Activated CD4-positive, alpha-beta memory T cell treated with anti-CD3 and anti-CD28 coated beads, Interleukin-2, amount 10 ng/mL, durations not matched to agents 7 days and 5 days (primary cell): ENCODE measurements at places on chromosomes 3 and 15.
A peak's percentile ranks its signal among the peaks of the same experiment; 100 is the strongest.

- no peak for DNase-seq
- peaks cover 3% of the 10 kb centered on the region for H3K36me3 ChIP-seq
- H3K4me1 ChIP-seq = peaks cover 52% of the 10 kb centered on the region
- no peak overlapping the region for H3K27ac ChIP-seq
- H3K4me3 ChIP-seq = no peak overlapping the region
Observed at GRCh38 chr15:65824941-65825544, 33.0 kb upstream of the DENND4A start.

- no peaks in the 10 kb centered on the region for H3K27me3 ChIP-seq
- no peak overlapping the region for H3K4me3 ChIP-seq
- no peak for DNase-seq
- H3K36me3 ChIP-seq = peaks cover 39% of the 10 kb centered on the region
- peak overlapping the region; percentile 75 for H3K27ac ChIP-seq
Observed at GRCh38 chr3:156812521-156813335, 13.4 kb upstream of the LEKR1 start.

GRCh38 chr3:194158942-194159439 lies 23.0 kb downstream of the HES1 start:
- peaks cover 4% of the 10 kb centered on the region for H3K36me3 ChIP-seq
- no peaks in the 10 kb centered on the region for H3K4me1 ChIP-seq
- no peak overlapping the region for H3K4me3 ChIP-seq
- DNase-seq = no peak
- peaks cover 72% of the 10 kb centered on the region for H3K27me3 ChIP-seq
- no peak overlapping the region for H3K27ac ChIP-seq

DNA sequence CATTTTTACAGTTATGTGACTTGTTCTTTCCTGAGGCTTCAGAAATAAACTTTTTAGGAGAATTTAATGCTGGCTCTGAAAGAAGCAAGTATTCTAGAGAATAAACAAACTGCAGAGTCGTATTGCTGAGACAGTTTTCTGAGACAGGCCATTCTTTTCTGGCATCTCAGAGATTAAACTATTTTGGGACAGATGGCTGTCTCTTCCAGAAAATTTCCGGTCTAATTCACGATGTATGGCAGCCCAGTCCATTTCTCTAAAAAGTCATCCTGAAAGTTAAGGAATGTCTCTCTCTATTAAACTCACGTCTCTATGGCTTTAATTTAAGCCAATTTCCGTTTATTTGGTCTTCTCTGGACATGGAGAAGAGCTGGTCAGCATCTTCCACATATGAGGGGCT lies 208.6 kb downstream of the FEZF2 start:
- H3K4me3 ChIP-seq = no peak overlapping the region
- H3K27ac ChIP-seq = no peak overlapping the region
- H3K36me3 ChIP-seq = no peaks in the 10 kb centered on the region
- H3K27me3 ChIP-seq = no peaks in the 10 kb centered on the region
- no peak for DNase-seq

DNA sequence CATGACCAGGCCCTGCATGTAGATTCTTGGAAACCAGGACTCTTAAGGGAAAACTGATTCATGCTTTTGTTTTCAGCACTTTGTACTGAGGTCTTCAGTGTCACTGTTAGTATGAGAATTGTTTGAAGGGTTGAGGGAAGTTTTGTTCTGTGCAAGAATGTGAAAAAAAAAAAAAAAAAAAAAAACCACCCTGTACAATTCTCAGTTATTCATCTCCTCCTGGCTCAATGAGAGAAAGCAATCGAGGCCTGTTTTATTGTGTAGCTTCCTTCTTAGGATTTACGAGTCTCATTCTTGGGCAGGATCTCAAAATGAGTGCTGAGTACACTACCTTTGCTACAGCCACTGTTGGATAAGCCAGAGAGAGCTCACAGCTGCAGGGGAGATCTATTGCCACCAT lies 469.5 kb downstream of the CNTN4 start:
- H3K27ac ChIP-seq = no peak overlapping the region
- no peak for DNase-seq
- no peaks in the 10 kb centered on the region for H3K36me3 ChIP-seq

GRCh38 chr15:48332642-48333034 lies 1.4 kb downstream of the DUT start:
- peaks cover 55% of the 10 kb centered on the region for H3K4me1 ChIP-seq
- peak overlapping the region; percentile 92 for H3K4me3 ChIP-seq
- peak; percentile 31 for DNase-seq
- no peaks in the 10 kb centered on the region for H3K27me3 ChIP-seq

- no peaks in the 10 kb centered on the region for H3K27me3 ChIP-seq
- no peak overlapping the region for H3K4me3 ChIP-seq
- no peak overlapping the region for H3K27ac ChIP-seq
- DNase-seq = no peak
- H3K4me1 ChIP-seq = no peaks in the 10 kb centered on the region
Observed at GRCh38 chr3:170410428-170411029, 8.1 kb upstream of the CLDN11 start.

- H3K4me1 ChIP-seq = peaks cover 41% of the 10 kb centered on the region
- H3K4me3 ChIP-seq = peak overlapping the region; percentile 100
- H3K27me3 ChIP-seq = no peaks in the 10 kb centered on the region
- DNase-seq = peak; percentile 44
- peaks cover 36% of the 10 kb centered on the region for H3K36me3 ChIP-seq
Observed at GRCh38 chr3:27483117-27484014, 818 bp downstream of the SLC4A7 start.

DNA sequence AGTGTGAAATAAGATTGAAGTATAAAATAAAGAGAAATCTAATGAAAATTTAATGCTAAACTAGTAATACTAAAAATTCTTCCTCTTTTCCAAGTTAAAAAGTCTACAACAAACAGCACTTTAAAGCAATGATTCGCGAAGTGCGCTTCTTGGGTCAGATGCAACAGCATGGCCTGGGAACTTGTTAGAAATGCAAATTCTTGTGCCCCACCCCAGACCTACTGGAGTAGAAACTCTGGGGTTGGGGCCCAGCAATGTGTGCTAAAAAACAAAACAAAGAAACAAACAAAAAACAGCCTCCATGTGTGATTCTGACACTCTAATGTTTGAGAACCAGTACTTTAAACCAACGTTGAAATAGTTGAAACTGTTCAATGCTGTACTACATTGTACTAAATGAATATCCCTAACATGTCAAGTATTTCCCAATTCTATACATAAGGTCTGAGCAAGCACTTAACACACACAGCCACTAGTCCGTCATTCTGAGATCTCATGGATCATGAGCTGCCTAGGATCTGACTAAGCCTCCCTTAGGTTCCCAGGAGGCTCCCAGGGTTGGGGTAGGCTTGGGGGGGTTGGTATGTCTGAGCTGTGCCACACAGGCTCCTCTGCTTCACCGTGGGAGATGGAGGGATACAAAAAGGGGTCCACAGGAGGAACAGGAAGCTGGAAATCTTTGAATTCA lies 6.1 kb downstream of the RASGRP1 start:
- peak overlapping the region; percentile 92 for H3K27ac ChIP-seq
- peaks cover 82% of the 10 kb centered on the region for H3K4me1 ChIP-seq
- H3K27me3 ChIP-seq = no peaks in the 10 kb centered on the region
- H3K4me3 ChIP-seq = peak overlapping the region; percentile 92

DNA sequence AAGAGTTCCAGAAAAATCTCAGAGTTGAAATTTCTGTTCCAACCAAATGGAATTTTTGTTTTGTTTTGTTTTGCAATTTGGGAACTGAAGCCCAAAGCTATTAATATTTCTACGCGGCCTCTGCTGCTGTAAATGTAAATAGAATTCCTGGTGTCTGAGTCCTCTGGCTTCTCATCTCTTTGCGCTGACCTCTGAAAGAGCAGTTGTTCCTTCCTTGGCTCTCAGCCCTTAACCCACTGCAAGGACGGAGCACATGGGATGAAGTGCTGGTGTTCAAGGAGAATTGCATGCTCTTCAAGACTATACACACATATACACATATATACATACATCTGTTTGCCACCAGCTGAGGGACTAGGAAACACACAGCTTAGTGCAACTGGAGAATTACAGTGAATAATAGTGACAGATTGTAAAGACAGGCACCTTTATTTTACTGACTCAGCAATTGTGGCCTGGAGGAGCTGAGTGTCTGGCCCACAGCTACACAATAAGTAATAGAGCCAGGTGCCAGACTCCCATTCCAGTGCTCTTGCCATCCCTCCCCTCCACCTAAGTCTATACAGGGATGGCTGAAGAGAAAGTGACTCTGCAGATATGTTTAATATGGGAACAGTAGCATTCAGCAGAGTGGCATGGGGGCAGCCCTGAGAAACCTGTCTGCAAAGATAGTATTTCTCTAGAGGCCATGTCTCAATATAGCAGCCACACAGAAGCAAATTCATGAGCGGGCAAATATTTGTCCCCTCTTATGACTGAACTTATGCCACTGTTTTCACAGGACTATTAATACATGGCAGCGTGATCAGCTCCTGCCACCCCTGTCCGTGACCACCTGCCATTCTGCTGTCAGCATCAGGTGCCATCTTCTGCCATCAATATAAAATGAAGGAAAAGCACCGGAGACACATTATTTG lies 42.3 kb downstream of the NEK10 start:
- no peaks in the 10 kb centered on the region for H3K27me3 ChIP-seq
- DNase-seq = no peak
- H3K4me1 ChIP-seq = peaks cover 3% of the 10 kb centered on the region
- no peak overlapping the region for H3K4me3 ChIP-seq
- no peaks in the 10 kb centered on the region for H3K36me3 ChIP-seq

GRCh38 chr3:123602325-123602724 lies 17.5 kb upstream of the HACD2 start:
- DNase-seq = no peak
- H3K36me3 ChIP-seq = no peaks in the 10 kb centered on the region
- H3K27ac ChIP-seq = no peak overlapping the region
- no peaks in the 10 kb centered on the region for H3K27me3 ChIP-seq
- no peak overlapping the region for H3K4me3 ChIP-seq

DNA sequence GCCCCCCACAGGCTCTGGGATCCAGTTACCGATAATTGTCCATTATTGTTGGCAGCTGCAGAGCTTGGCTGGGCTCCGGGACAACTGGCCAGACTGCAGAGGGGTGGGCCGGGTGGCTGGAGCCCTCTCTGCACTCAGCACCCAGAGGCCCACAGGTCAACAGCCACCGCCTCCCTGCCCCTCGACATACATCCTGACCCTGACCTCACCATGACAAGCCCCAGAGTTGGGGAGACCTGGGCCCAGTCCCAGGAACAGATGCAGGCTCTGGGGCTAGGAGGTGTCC lies 22.4 kb downstream of the PTH1R start:
- peaks cover 23% of the 10 kb centered on the region for H3K27me3 ChIP-seq
- no peak overlapping the region for H3K4me3 ChIP-seq
- peaks cover 12% of the 10 kb centered on the region for H3K4me1 ChIP-seq
- H3K36me3 ChIP-seq = no peaks in the 10 kb centered on the region
- no peak for DNase-seq

- H3K27me3 ChIP-seq = no peaks in the 10 kb centered on the region
- no peaks in the 10 kb centered on the region for H3K4me1 ChIP-seq
- H3K36me3 ChIP-seq = no peaks in the 10 kb centered on the region
- H3K27ac ChIP-seq = no peak overlapping the region
- no peak overlapping the region for H3K4me3 ChIP-seq
Observed at GRCh38 chr3:83863380-83863779, 1095.4 kb upstream of the CADM2 start.

GRCh38 chr15:71186267-71186666 lies 71.0 kb downstream of the THSD4 start:
- DNase-seq = no peak
- H3K4me3 ChIP-seq = no peak overlapping the region
- no peaks in the 10 kb centered on the region for H3K4me1 ChIP-seq
- no peak overlapping the region for H3K27ac ChIP-seq

- H3K27me3 ChIP-seq = peaks cover 63% of the 10 kb centered on the region
- no peak overlapping the region for H3K4me3 ChIP-seq
- no peaks in the 10 kb centered on the region for H3K36me3 ChIP-seq
Observed at GRCh38 chr3:128556384-128556783, 63.4 kb upstream of the GATA2 start.

- H3K27ac ChIP-seq = no peak overlapping the region
- no peak for DNase-seq
- no peaks in the 10 kb centered on the region for H3K27me3 ChIP-seq
- no peak overlapping the region for H3K4me3 ChIP-seq
Observed at GRCh38 chr3:78738833-78739232, 1029.0 kb downstream of the ROBO1 start.

DNA sequence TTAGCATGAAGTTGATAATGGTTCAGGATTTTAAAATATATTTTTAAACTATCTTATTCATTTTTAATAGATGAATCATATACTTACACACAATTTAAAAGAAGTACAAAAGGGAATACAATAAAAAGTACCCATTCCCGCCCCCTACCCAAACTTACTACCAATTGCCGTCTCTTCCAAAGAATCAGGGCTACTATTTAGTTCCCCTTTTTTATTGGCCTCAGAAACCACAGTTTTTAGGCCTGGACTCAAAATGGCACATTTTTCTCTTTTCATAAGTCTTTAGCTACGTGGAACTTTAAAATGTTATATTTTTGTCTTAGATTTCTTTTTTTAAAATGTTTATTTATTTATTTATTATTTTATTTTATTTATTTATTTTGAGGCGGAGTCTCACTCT lies 18.0 kb downstream of the LRRK1 start:
- H3K27me3 ChIP-seq = peaks cover 1% of the 10 kb centered on the region
- H3K27ac ChIP-seq = no peak overlapping the region
- no peaks in the 10 kb centered on the region for H3K36me3 ChIP-seq
- H3K4me1 ChIP-seq = no peaks in the 10 kb centered on the region
- DNase-seq = no peak

DNA sequence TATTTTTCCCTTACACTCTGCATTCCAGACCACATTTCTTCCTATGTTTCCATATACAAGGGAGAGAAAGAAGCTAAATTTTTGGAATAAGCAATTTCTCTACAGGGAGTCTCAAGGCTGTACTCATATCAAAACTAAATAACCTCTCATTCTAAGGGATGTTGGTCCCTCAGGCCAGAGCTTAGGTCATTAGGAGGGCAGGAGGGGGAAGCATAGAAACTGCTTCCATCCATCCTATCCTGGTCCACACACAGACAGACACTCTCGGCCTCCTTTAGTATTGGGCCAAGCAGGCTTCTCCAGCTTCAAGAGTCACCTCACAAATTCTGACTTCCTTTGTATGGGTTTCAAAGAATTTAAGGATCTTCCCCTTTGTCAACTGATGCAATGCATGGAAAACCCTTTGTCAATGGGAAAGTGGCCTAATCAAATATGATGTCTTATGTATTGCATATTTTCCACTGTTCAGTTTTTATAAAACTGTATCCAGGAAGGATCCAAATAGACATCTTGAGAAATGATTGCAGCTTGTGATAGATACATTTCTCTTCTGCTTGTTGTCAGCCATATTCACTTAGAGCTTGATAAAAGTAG lies 140.7 kb upstream of the RARB start:
- H3K27ac ChIP-seq = no peak overlapping the region
- no peak overlapping the region for H3K4me3 ChIP-seq

DNA sequence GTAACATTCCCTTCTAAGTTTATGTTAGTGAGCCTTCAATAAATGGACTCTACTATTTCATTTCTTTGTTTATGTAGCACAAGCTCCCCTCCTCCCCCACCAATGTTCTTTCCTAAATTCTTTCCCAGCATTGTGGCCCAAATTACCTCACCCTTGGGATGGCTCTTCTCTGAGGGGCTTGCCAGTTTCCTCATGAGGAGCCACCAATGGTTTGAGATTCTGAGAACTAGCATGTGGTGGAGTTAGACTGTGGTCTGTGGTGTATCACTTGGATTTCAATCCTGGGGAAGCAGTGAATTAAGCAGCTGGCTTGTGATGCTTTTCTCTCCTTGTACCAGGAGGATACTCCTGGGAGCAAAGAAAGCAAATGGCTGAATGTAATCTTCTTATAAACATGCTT lies 50.0 kb upstream of the NPHP3 start:
- H3K4me1 ChIP-seq = peaks cover 10% of the 10 kb centered on the region
- H3K27me3 ChIP-seq = peaks cover 5% of the 10 kb centered on the region
- H3K27ac ChIP-seq = no peak overlapping the region
- no peaks in the 10 kb centered on the region for H3K36me3 ChIP-seq
- no peak for DNase-seq
- no peak overlapping the region for H3K4me3 ChIP-seq
